T-helper 2 cell (primary cell): ENCODE measurements at places on chromosomes 6 and 20.

- DNase-seq: no peak
Measured at GRCh38 chr6:109515781-109516409, 32.9 kb upstream of the ZBTB24 start.

DNA sequence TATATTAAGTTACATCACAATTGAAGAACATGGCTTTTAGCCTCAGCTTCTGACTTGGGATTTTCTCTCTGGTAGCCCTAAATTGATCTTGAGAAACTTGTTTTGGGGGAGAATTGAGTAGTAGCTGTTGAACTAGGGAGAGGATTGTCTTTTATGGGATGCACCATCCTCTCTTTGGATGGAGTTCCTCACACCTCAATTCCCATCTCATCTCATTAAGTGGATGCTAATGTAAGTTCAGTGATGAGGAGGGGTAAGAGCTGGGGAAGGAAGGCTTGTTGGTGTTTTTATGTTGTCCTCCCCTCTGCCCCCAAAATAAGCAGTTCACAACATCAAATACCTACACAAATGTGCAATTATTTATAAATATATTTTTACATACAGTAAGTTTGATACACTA is 4.0 kb downstream of the GJA1 start:
- no peak for DNase-seq

- no peak for DNase-seq
Measured at GRCh38 chr6:45795678-45796077, 220.0 kb downstream of the CLIC5 start.

GRCh38 chr20:14879020-14879697 is 541.7 kb upstream of the FLRT3 start:
- DNase-seq: no peak

DNA sequence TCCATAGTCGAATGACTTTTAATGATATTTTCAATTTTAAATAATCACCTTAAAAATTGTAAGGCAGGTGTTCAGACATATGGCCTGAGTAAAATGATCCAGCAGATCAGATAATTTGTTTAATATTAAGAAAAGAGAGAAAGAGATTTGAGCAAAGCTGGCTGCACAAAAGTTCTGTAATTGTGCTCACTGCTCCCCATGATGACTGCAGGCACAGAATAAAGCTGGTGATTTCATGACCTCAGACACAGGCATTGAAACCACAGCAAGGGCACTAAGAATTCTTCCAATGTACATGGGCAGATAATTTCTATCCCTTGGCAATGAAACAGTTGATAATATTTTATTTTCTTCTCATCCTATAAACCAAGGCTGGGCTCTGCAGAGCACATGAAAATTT is 553.1 kb downstream of the NKAIN2 start:
- no peak for DNase-seq

- DNase-seq: peak; percentile 52
Measured at GRCh38 chr6:156963712-156964700, 186.8 kb downstream of the ARID1B start.

- DNase-seq: no peak
Measured at GRCh38 chr6:6406715-6407070, 86.2 kb upstream of the F13A1 start.

- no peak for DNase-seq
Measured at GRCh38 chr20:39909447-39909846, 779.6 kb downstream of the MAFB start.

DNA sequence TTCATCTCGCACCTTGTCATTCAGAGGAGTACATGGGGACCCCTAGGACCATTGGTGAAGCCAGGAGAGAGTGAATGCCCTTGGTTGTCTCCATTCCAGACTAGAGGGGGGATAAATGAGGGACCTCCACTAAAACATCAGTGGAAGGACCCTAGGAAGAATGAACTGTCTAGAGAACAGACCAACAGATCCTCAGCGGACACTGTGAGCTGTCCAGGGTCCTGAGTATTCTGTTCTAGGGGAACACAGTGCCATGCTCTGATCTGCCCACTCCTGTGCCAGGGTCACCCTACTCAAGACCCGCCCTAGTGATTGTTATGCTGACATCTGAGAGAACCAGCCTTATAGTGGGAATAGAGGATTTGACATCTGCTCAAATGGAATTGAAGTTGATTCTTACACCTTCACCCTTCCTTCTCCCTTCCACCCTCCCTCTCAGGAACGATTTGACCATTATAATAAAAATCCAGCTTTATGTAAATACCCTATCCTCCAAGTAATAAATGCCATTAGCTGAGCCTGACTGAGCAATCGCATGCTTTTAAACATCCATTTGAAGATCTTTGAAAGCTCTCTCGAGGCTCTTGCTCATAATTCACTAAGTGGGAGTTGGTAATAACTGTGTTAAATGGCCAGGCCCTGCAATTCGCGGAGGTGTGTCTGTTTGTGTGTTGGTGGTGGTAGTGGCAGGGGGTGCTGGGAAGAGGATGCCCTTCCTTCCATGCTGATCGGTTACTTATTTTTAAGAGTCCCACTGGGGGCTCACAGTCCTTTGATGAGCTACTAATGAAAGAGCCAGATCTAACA is 43.6 kb upstream of the SLC32A1 start:
- DNase-seq: no peak

GRCh38 chr20:51303731-51304670 is 238.5 kb downstream of the NFATC2 start:
- DNase-seq: no peak

- DNase-seq: no peak
Measured at GRCh38 chr20:41055679-41056078, 27.1 kb downstream of the TOP1 start.

DNA sequence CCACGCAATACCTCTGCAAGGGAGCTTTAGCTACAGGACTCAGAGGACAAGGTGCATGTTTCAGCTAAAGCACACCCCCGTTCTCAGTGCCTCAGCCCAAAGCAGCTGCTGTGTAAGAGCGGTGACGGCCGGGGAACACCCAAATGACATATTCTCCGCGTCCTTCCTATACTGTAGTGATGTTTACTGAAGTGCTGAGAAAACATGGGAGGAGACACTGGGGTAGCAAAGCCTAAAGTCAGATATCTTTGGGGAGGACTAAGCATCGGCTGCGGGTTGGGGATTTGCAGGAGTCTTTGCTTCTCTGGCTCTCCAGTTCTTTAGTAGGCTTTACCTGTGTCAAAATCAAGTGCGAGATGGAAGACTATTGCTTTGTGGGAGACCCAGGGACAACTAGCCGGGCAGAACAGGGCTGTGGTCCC is 1.7 kb downstream of the SLC22A23 start:
- DNase-seq: peak; percentile 47

GRCh38 chr6:159761129-159761872 is 544 bp upstream of the ACAT2 start:
- DNase-seq: no peak

DNA sequence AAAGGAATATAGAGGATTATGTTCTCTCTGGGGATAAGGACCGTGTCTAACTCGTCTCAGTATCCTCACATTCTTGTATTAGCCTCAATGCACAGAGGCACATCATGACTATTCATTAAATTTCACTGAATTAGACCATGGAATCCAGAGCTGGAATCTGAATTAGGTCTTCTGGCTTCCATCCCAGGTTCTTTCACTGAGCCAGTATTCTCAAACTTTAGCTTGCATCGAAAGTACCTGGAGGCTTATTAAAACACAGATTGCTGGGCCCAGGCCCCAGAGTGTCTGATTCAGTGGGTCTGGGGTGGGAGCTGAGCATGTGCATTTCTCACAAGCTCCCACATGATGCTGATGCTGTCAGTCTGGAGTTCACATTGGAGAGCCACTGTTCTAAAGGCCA is 142.0 kb downstream of the UST start:
- DNase-seq: no peak

DNA sequence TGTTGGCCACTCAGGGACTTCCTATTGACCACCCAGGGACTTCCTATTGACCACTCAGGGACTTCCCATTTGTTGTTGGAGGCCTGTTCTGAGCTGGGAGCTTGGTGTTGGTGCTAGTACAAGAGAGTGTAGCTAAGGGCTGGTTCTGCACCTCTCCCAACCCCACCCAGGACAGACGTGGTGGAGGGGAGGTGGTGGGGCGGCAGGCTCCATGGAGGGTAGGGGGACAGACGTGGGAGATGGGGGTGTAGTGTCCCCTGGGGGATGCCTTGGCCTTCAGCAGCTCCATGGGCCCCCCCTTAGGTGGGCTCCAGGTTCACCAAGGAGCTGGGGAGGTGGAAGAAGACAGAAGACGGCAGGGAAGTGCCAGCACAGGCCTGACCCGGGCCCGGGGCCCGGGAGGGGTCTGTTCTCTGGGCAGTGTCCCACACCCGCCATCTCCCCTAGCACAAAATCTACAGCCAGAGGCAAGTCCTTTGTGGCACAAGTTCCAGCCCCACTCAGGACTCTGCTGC is 33.9 kb downstream of the CHRNA4 start:
- DNase-seq: no peak

DNA sequence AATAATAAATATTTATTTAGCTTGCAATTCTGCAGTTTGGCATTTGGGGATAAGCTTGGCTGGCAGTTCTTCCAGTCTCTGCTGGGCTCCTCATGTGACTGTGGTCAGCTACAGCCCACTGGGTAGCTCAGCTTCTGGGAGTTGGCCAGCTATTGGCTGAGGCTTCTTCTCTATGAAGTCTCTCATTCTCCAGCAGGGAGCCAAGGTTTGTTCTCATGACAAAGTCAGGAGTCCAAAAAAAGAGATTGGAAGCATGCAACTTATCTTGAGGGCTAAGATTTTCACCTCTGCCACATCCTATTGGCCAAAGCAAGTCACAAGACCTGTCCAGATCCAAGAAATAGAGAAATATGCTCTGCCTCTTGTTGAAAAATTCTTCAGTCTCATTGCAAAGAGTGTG is 94.6 kb downstream of the SNAP25 start:
- DNase-seq: no peak

DNA sequence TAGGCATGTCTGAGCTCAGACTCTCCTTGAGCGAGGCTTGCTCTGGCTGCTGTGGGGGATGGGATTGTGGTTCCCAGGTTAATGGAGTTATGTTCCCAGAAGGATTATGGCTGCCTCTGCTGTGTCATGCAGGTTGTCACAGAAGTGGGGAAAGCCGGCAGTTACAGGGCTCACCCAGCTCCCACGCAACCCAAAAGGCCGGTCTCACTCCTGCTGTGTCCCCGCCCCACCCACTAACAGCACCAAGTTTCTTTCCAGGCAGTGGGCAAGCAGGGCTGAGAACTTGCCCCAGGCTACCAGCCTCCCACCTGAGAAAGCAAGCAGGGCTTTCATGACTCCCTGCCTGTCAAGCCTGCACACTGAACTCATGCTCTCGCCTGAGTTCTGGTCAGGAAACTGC is 750.5 kb downstream of the FRK start:
- no peak for DNase-seq

DNA sequence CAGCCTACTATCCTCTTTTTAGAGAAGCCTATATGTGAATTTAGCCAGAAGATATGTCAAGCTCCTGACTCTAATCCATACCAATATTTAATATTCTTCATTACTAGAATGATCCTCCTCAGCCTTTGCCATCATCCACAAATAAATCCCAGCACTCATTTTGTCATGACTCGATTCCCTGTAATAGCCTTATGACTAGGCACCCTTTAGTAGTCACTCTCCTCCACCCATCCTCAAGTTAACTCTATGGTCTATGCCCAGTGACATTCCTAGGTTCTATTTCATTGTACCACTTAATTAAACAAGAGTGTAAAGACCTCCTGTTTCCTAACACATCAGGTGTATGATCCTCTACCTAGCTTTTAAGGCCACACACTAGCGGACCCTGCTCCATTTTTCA is 450.4 kb upstream of the CITED2 start:
- DNase-seq: no peak

DNA sequence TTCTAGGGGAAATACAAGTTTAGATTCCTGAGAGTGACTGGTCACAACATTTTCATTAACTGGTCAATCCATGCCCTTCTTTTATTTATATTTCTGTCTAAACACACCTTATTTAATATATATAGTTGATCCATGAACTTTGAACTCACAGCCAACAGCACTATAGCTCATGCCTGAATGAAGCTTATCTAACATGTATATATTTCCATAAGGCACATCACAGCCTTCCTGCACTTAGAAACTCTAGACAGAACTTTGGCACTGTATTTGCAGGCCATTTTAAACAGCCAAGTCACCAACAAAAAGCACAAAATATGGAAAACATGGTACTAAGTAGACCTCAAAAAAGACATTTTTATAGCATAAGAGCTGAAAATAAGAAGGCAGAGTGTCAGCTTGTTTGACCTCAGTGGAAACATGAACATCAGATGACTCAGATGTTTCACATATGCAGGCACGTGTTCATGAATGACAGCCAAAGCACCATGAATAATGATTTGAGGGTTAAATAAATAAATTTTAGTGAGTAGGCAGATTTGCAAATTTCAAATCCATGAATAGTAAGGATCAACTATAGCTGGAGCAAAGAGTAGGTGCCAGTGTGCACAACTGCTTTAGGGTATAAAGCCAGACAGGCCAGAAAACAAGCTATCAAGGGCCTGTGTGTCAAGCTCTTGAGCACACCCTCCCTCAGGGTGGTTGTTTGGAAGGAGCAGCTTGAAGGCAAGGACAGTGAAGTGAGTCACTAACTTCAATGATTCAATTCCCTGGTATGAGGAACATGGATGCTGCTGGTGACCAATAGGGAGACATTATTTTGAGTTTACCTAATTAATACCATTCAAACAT is 88.9 kb upstream of the NT5E start:
- DNase-seq: no peak

- no peak for DNase-seq
Measured at GRCh38 chr6:83057705-83058321, 7.8 kb downstream of the UBE3D start.

DNA sequence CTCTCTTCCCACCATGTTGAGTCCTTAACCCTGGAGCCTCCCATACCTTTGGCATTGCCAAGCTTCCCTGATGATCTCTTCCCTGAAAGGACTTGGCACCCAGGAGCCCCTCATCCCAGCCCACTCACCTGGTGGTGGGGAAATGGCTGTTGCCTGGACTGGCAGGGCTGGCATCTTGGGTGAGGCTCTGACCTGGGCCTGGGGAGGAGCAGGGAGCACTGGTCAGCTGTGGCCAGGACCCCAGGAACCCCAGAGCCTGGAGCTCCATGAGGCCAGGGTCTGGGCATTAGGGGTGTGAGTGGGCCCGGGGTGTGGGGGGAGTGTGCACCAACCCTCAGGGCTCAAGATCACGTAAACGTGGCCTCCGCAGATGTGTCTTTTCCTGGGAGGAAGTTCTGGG is 9.5 kb downstream of the SDCBP2 start:
- DNase-seq: no peak

GRCh38 chr6:5125152-5126006 is 40.2 kb downstream of the PPP1R3G start:
- no peak for DNase-seq

DNA sequence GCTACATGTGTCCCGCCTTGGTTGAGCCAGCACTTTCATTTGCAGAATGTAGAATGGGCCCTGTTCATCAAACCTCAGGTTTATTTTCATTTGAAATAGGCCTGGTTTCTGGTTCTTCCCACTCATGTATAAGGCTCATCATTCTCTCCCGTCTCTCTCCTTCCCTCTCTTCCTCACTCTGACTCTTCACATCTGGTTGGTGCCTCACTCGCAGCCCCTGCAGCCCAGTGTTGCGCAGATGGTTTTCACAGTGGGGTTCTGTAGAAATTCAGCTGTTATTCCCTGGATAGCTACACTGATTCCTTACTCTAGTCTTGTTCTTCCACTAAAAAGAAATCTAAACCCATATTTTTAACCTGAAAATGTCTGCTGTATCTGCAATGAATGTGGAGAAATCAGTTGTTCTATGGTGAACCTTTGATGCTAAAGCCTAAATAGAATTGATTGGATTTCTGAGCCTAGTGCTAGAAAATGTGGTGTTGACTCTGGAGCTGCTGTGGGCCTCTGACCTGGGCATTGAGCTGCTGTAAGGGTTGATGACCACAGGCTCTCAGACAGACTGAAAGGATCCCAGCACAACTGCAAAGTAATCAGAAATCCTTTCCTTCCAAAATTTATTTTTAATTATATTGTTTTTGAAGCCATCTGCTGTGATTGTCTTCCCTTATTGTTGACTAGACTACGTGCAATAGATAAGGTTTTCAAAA is 150.3 kb downstream of the TMEM242 start:
- DNase-seq: no peak
